ENCODE measurements at places on chromosomes 3 and 15.
A peak's percentile ranks its signal among the peaks of the same experiment; 100 is the strongest.

DNA sequence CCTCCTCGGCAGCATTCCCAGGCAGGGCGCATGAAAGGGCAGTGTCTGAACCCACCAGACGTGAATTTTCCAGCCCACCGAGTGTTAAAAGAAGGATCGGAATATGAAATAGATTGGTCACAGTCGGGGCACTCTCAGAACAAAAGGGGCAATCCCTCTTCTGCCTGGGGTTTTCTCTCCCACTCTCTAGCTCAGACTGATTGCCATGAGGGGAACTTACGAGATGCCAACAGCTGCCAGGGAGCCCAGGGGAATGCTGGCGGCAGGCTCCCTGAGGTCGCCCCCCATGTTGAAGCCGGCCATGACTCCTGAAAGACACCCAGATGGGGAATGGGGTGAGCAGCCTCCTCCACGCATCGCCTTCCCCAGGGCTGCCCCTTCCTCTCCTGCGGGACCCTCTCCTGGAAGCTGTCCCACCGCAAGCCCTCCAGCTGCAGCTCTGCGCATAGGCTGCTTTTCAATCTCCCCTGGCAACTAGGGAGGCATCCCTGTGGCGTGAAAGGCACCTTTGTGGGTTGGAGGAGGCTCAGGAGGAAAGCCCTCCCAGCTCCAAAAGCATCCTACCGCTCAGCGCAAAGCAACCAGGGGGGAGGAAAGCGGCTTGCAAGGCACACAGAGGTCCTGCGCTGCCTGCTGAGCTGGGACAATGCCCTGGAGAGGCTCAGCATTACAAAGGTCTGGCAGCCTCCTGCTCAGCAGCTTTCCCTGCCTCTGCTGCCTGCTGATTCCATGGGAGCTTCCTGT is 64.8 kb upstream of the HEG1 start:
- no peak for DNase-seq

DNA sequence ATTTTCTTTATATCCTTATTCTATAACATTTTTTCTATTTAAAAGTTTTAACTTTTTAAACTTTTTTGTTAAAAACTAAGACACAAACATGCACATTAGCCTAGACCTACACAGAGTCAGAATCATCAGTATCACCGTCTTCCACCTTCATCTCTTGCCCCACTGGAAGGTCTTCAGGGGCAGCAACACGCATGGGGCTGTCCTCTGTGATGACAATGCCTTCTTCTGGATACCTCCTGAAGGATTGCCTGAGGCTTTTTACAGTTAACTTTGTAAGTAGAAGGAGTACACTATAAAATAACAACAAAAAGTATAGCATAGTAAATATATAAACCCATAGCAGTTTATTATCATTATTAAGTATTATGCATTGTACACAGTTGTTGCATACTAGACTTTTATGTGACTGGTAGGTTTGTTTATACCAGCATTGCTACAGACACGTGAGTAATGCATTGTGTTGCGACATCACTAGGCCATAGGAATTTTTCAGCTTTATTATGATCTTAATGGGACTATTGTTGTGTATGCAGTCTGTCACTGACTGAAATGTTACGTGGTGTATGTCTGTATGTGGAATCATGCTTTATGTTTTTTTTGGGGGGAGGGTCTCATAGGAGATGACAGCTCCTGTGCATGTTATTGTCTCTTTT is 18.2 kb downstream of the ATP1B3 start:
- DNase-seq: no peak

GRCh38 chr3:150612494-150612893 is 9.4 kb downstream of the SELENOT start:
- DNase-seq: no peak

GRCh38 chr15:41714291-41714690 is 54.1 kb downstream of the MGA start:
- DNase-seq: no peak

GRCh38 chr3:89577637-89578530 is 470.5 kb downstream of the EPHA3 start:
- DNase-seq: peak; percentile 18

GRCh38 chr15:65249641-65250040 is 37.0 kb downstream of the PARP16 start:
- no peak for DNase-seq

DNA sequence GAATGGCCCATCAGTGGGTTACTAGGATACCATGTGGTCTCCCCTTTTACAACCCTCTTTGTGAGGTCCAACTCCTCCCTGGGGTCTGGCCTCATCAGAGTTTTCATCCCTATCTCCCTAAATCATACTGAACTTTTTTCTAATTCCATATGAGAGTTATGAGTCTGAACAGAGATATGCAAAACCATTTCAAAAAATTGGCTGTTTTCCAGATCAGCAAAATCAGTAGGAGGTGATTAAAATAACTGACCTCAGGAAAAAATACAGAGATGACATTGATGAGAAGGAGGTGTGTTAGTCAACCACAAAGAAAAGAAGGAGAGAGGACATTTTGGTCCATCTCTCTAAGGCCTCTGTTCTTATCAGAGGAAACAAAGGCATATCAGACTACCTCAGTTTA is 200.8 kb upstream of the CFAP20DC start:
- no peak for DNase-seq

GRCh38 chr3:109640146-109640652 is 302.9 kb upstream of the DPPA4 start:
- DNase-seq: no peak

- DNase-seq: no peak
Observed at GRCh38 chr15:88622605-88622975, 1.4 kb downstream of the AEN start.

- peak; percentile 88 for DNase-seq
Observed at GRCh38 chr3:39177708-39178332, 14.6 kb downstream of the XIRP1 start.

GRCh38 chr15:71117714-71118305 is 2.5 kb downstream of the THSD4 start:
- DNase-seq: no peak

DNA sequence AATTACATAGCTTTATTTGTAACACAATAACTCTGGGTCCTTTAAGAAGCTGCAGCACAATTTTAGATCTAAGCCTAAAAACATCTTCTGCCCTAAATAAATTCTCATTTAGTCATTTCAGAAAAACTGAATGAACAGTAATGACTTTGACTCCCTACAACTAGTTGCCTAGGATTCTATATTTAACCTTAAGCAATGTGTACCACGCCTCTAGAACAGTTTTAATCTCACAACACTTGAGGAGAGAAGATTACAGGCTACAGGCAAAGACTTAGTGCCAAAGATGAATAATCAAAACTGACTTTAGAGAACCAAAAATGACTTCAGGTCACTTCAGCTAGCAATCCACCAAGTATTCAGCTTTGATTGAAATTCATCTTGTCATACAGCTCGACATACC is 192.8 kb downstream of the ULK4 start:
- no peak for DNase-seq

DNA sequence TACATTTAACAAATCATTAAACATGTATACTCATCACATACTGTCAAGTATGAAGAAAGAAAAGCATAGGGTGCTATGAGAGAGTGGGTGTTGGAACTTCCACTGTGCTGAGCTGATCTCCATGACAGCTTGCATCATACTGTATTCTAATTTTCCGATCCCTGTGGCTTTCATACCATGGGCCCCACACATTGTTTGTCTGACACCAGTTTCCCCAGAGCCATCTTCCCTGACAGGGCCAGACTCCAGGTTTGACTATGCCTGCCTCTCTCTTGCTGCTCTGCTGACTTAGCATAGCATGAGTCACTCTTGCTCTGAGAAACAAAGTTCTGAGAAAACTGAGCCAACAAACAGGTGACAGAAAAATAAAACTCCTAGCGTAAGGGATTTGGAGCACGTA is 37.0 kb upstream of the CASR start:
- DNase-seq: no peak

DNA sequence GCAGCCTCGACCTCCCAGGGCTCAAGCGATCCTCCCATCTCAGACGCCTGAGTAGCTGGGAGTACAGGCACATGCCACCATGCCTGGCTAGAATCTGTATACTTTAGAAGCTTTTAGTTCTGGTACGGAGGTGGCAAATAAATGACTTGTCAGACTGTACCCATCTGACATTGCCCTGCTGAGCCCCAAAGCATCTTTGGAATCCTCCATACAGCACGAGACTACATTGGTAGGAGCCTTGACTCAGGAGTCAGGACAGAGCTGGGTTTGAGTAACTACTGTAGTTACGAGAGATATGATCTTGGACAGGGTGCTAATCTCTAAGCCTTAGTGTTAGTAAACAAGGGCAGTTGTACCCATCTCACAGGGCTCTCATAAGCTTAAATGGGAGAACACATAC is 67.8 kb upstream of the NPHP3 start:
- no peak for DNase-seq

- peak; percentile 29 for DNase-seq
Observed at GRCh38 chr3:177810162-177810623, 612.9 kb upstream of the TBL1XR1 start.

DNA sequence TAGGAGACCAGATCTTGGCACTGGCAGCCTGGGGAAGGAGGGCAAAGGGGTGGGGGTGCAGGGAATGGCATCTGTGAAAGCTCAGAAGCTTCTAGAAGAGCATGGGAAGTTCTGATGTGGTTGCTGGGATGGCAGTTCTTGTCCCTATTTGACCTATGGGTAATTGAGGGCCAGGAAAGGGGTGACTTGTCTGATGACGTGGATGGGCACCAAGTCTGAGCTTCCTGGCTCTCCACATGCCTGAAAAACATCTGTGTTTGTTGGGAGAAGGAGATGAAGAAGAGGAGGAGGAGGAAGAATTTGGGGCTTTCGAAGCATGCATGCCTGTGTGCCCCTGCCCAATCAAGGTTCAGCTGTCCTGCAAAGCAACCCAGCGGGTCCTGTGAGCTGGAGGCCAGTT is 158.8 kb downstream of the SMAD6 start:
- no peak for DNase-seq

DNA sequence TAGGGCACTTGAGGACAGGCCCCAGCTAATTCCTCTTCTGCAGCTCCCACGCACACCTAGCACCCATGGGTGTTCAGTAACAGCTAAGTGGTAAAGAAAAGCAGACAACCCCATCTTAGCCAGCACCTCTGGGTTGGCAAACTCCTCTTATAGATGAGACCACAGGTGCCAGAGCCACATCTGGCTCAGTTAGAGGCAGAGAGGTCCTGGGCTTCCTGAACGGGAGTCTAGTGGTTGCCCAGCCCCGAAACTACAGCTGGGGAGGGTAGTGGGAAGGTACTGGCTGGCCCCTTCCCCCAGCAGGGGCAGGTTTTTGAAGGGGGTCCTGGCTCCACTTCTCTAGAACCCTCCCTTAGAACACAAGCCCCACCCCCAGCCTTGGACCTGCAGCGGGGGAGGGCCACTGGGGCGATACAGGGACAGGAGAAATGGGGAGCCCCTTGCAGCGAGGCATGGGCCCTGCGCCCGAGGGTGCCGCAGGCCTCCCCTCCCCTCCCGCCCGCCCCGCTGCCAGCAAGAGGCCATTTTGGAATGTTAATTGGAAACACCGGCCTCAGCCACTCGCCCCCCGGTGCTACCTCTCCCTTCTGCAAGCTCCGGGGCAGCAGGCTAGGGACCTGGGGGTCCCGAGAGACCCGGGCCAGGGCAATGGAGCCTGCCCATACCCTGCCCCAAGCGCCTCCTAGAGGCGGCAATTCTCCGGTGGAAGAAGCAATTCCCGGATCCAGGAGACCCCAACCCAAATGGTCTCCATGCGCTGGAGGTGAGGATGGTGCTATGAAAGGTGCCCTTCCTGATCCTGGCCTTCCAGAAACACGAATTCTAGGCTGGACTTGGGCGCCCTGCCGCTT is 1.5 kb downstream of the DUSP7 start:
- no peak for DNase-seq

GRCh38 chr15:63185206-63185605 is 4.2 kb upstream of the RAB8B start:
- no peak for DNase-seq

DNA sequence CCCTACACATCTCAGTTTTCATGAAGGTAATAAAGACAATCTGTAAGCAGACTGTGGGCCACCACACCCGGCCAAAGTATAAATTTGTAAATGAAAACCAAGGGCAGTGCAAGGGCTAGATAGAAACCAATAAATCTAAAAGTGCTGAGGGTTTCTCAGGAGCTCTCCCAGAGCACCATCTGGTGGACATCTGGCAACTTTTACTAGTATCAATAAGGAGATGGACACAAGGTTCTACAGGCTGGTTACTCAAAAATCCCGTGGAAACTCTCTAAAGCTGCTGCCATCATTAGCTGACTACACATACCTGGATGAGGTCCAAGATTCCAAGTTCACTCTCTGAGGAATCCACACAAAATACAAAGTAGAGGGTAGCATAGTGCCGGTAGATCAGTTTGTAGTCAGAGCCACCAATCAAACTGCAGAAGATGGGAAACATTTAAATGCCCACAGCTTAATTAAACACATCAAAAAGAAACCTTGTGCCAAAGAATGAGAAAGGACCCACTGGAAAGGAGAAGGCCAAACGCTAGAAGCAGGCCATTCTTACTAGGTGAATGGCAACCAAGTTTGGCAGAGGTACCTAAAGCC is 5.5 kb downstream of the AP3S2 start:
- DNase-seq: no peak

- DNase-seq: no peak
Observed at GRCh38 chr15:27046880-27047279, 75.9 kb downstream of the GABRG3 start.

- DNase-seq: no peak
Observed at GRCh38 chr3:194806991-194807630, 121.4 kb downstream of the FAM43A start.

- DNase-seq: no peak
Observed at GRCh38 chr3:51282931-51283330, 102.2 kb upstream of the MANF start.

DNA sequence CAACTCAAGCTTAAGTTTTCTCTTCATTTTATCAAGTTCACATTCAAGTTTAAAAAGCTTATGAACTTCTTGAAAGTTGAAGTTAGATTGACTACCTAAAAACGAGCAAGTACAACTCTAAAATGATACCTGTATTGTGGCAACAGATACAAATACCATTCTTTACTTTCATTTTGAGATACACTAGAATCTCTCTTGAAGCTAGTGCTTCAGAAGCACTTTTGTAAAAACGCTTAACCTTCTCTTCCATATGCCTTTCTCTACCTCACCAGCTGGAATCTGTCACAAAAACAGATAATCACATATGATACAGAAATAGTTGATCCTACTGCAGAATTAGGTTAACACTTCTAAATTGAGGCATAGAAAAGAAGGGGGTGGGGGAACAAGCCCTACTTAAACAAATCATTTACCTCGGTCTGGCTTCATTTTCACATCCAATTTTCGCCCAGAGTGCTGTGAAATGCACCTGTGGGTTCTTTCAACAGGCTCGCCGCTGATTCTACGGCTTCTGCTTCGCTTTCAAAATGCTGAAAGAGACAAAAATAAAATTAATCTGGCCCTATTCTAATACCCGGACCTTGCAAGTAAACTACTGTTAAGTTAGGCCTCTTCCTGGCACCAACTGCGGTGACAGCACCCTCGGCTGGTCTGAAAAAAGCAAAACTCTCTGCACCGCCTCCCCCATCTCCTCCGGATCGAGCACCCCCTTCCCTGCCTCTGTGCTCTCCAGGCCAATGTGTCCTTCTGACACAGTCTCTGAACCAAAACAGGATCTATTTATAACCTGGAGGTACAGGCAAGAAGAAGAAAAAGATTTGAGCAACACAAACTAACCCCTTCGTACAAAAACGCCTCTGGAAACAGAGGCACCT is 1.4 kb downstream of the ATOSA start:
- DNase-seq: peak; percentile 89
